ENCODE measurements at places on chromosomes 7 and 10.

DNA sequence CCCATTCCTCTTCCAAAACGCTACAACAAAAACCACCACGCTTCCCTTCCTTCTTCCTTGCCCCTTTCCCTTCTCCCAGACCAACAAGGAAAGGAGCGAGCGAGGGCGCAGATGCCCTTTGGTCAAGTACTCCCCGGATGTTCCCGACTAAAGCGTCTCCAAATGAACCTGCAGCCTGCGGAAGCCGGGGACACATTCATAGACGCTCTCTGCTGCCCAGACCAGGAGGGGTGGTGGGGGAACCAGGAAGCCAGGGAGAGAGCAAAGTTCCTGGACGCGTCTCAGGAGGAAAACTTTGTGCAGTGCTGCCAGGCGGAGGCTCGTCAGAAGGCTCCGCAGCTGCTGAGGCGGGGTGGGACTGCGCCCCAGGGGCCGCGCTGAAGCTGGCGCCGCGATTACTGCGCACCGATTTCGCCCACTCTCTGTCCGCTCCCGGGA is 754 bp downstream of the SEMA3D start:
- no peak for DNase-seq

GRCh38 chr7:146831875-146832274 is 715.3 kb downstream of the CNTNAP2 start:
- DNase-seq = no peak

DNA sequence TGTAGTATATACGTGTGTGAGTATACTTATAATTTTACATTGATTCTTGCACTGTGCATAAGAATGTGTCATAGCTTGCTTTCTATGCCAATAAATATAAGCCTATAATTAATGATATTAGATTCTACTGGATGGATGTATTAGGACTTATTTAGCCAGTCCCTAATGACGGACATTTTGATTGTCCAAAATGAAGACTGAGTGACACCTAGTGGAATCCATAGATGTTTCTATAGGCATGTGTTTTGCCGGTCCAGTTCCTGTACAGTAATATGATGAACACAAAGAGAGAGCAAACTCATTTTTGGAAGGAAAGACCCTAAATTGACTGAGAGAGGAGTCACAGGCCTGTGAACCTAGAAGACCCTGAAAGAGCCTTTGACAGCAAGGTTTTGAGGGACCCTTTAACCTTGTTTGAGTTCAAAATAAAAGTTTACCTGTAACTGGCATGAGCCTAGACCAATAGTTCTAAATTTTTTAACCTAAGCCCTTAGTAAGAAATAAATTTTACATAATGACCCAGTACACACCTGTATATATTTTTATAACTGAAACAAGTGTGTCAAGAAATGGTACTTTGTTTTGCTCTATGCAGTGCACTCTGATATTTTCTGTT is 42.4 kb upstream of the AGBL3 start:
- peak; percentile 56 for DNase-seq

DNA sequence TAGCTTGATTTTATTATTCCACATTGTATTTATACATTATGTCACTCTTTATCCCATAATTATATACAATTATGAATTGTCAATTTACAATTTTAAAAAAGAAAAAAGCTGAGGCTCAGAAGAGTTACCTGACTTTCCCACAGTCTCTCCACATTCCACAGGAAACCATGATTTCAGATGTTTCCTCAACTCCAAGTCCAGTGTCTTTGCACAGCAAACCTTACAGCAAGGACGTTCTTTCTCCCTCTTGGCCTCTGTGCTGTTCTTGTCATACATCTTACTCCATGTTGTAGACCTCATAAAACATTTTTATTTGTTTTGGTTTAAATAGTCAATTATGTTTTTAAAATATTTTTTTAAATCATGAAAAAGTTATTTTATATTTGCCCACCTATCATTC is 34.9 kb upstream of the GRB10 start:
- no peak for DNase-seq

GRCh38 chr7:153852261-153852660 is 199.9 kb upstream of the DPP6 start:
- DNase-seq = no peak

- no peak for DNase-seq
Measured at GRCh38 chr10:88522715-88523114, 60.4 kb downstream of the RNLS start.

DNA sequence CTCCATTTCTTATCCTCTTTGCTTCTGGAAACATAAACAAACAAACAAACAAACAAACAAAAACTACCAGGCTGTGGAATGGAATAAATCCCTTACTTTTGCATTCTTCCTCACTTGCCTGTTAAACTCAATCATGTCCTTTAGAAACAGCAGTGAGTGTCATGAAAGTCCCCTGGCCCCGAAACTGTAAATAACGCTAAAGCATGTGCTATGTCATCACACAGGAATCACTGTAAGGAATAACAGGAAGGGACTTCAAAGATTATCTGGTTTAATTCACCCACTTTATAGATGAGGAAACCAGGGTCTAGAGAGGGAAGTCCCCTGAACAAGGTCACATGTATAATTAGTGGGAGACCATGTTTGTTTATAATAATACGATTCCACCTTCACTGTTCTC is 159.4 kb upstream of the MEOX2 start:
- no peak for DNase-seq

DNA sequence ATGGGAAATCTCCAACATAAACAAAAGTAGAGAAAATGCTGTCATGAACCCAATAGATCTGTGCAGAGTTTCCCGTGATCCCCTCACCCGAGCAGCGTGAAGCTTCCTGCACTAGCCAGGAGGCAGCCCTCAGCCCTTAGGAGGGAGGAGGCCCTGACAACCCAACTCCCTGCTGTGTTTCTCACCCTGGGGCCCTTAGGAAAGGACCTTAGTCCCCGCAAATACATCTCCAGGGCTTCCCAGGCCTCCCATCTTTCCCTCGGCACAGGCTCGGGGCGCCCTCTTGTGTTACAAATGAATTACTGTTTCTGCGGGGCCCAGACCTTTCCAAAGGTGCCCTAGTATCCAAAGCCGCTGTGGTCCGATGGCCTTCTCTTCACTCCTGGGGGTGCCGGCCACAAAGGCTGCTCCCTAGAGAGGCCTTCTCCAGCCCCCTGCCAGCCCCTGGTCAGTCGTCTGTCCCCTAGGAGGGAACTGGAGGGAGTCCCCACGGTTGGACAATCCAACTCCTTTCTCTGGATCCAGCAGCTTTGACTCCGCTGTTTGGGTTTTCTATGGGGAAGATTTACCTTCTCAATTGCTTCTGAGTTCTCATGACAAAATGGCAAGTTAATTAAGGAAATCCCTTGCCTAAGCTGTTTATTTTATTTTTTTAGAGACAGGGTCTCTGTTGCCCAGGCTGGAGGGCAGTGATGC is 49.9 kb upstream of the SH2B2 start:
- peak; percentile 78 for DNase-seq

- no peak for DNase-seq
Measured at GRCh38 chr7:27586825-27587224, 75.9 kb downstream of the HIBADH start.

DNA sequence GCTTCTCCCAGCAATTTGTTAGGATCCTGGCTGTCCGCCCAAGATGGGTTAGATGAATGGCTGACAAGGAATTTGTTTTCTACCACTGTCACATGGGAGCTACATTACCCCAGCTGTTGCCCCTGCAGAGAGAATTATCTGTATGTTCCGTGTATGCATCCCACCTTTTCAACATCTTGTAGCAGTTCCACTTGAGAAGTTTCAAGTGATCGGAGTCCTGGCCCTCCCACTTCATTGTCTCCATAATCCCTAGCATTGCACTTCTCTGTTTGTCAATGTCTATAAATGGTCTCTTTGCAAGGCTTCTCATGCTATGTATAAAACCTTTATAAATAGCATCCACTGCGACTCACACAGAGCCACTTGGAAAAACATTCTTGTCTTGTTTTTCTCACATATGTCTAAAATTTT is 972.5 kb downstream of the CNTNAP2 start:
- DNase-seq = no peak

DNA sequence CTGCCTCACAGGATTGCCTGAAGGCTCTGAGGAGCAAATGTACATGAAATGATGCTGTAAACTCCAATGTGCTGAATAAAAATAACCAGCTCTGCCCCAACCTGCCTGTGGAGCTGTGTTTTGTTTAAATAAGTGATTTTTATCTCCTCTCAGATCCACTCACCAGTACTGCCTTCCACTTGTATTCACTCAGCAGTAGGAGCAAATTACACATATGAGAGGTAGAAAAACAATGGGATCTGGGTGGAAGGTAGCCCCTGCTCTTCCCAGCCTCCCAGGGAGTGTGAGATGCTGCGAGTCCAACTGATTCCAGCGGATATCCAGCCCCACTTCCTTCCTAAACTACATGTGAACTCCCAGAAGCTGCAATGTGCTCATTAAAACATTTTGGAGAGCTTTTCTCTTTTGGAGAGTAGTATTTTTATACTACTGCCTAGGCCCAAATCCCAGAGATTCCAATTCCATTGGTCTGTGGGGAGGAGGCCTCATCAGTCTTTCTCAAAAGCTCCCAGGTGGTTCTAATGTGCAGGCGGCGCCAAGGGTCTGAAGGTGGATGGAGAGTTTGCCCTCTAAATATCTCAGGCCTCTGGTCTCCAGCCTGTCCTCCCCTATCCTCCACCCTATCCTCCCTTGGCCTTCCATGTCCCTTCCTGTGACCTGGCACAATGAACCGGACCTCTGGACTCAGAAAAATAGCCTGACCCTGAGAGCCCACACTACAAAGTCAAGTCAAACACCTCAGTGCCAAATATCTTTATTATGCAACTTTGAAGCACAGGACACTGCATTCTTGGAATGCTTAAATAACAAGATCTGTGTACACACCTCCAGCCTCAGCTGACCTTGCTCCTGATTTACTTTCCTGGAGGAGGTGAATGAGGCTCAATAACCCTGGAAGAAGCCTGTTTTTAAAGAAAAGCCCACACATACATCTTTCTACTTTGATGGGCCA is 46.2 kb downstream of the CPVL start:
- DNase-seq = no peak

DNA sequence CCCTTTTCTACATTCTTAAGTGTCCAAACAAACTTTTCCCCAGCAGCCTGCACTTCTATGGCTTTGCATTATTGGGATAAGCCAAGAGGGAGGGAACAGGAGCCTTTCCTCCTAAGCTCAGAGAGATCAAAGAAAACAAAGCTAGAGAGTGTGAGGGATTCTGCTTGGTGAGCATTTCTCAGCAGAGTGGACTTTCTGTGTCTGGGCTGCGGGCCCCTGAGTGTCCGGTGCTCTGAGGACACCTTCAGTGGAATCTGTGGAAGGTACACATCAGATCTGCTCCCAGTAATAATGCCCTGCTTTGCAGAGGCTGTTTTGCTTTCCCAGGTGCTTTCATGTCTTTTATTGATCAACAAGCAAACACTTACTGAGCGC is 50.2 kb downstream of the KCNMA1 start:
- DNase-seq = no peak

Data from erythroblast (primary cell).